ENCODE measurements at places on chromosomes 11 and 22.

GRCh38 chr11:119886667-119887230 lies 157.7 kb upstream of the NECTIN1 start:
- DNase-seq = no peak

DNA sequence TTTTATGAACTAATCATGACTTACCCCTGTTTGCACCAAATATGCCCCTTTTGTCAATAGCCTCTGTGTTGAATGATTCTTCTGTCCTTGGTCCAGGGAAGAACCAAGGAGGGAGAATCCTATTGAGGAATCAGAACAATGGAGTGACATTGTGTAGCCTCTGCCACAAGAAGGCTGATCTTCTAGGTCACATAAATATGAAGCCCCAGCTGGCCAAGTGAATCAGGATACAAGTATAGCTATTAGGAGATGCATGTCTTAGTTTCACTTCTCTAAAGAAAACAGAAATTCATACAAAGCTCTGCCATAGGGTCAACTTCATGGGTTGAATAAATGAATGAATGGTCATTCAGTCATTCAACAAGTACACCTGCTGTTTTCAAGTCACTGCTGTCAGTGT lies 118.2 kb upstream of the BLID start:
- DNase-seq = no peak

- DNase-seq = no peak
Observed at GRCh38 chr11:1470681-1471611, 15.6 kb downstream of the MOB2 start.

- DNase-seq = no peak
Observed at GRCh38 chr22:46357711-46358520, 22.4 kb downstream of the TRMU start.

- DNase-seq = no peak
Observed at GRCh38 chr22:19957445-19957844, 15.8 kb upstream of the TXNRD2 start.

DNA sequence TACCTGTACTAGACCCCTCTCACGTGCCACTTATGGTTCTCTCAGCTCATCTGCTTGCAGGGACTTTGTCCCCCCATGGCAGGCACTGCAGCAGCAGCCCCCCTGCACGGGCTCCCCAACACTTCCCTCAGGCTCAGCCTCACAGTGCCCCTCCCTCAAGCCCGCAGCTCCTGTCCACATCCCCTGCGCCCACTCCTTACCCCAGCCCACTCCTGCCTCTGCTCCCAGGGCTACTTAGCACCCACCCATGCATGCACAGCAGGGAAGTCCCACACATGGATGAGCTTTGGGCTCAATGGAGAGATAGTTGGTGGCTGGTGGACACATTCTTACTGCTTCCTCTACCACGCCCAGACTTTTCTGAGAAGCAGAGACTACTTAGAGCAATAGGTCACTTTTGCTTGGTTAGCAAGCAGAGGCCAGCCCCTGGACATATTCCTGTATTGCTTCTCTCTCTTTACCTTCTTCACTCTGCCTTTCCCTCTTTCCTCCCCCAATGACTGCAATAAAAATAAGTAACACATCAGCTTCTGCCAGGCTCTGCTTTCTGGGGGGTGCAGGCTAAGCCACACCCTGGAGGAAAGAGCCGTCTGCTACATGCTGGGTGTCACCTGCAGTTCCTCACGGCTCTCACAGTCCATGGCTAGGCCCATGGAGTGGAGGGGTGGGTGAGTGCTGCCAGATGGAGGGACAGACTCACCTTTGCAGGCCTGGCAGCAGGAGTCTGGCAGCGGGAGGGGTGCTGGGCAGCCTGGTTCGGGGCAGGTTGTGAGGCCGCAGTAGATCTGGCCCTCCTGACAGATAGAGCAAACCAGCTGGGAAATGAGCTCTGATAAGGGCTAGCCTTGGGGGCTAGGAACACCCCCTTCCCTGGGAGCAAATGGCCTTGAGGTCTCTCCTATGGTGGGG lies 23.4 kb downstream of the CHRDL2 start:
- DNase-seq = no peak

DNA sequence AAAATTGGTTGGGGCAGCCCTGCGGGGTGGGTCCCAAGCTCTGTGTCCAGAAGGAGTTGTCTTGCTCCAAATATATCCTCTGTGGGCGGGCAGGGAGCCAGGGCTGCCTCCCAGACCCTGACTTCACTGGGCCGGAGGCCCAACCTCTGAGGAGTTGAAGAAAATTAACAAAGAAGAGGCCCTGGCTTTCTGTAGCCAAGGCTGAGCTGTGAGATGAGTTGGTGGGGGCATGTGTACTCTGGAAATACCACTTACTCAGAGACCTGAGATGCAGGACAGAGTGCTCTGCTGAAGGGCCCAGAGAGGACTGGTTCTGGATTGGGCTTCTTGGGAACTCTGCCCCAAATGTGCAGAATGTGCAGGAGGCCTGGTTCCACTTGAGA lies 96.3 kb downstream of the SWAP70 start:
- no peak for DNase-seq

DNA sequence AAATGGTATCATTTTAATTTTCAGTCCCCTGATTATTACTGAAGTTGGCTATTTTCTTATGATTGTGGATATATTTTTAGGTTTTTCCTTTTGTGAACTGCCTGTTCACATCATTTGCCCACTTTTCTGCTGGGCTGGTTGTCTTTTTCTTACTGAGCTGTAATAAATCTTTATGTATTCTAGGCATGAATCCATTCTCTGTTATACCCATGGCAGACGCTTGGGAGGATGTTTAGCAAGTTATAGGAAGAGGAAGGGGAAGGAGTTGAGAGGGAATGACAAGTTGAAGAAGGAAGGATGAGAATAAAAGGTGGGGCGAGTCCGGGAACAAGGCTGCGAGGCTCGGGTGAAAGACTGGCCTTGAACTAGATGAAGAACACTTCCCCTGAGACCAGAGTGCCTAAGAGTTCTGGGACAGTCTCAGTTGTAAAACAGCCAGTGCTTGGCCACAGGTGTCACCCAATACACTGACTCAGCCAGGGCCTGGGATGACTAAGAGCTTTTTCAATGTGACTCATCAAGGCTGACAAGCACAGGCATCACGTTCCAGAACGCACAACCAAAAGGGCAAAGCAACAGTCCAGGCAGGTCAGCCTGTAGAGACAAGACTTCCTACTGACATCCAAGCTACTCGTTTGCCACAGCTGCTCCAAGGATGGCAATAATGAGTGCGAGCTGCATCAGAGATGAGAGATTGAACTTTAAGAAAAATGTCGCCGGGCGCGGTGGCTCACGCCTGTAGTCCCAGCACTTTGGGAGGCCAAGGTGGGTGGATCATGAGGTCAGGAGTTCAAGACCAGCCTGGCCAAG lies 35.2 kb downstream of the LRFN4 start:
- DNase-seq = no peak

- no peak for DNase-seq
Observed at GRCh38 chr11:116207019-116207418, 565.8 kb downstream of the BUD13 start.

GRCh38 chr11:113634940-113635575 lies 71.0 kb downstream of the TMPRSS5 start:
- DNase-seq = no peak

DNA sequence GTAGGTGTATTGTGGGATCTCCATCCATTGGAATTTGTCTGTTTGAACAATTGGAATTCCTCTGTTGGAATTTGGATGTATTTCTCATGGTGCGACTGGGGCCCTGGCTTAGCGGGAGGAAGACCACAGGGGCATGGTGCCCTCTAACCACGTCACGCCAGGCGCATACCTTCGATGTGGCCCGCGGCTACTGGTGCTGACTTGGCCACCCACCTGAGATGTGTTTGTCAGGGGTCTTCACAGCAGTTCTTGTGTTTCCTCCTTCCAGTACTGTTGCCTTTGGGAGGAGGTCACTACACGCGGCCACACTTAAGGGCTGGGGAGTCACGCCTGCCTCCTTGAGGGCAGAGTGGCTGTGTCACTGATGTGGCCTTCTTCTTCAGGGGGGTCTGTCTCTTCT lies 36.6 kb upstream of the GRAMD4 start:
- DNase-seq = no peak

- DNase-seq = no peak
Observed at GRCh38 chr11:90723475-90723874, 500.6 kb upstream of the CHORDC1 start.

DNA sequence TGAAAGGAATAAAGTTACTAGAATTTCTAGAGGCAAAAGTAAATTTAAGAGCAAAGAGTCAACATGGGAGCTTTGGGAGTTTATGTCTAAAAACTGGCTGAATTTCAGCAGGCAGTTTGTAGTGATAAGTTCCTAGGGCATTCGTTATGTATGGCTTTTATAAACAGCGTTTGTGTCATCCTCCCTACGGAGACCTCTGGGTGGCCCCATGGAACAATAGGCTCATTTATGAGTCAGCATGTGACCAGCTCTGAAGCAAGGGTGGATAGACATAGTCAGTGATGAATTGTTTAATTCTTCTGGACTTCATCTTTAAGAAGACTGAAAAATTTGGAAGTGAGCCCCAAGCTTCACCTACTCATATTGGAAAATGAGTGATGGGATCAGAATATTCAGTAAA lies 37.1 kb downstream of the SVIP start:
- DNase-seq = no peak

DNA sequence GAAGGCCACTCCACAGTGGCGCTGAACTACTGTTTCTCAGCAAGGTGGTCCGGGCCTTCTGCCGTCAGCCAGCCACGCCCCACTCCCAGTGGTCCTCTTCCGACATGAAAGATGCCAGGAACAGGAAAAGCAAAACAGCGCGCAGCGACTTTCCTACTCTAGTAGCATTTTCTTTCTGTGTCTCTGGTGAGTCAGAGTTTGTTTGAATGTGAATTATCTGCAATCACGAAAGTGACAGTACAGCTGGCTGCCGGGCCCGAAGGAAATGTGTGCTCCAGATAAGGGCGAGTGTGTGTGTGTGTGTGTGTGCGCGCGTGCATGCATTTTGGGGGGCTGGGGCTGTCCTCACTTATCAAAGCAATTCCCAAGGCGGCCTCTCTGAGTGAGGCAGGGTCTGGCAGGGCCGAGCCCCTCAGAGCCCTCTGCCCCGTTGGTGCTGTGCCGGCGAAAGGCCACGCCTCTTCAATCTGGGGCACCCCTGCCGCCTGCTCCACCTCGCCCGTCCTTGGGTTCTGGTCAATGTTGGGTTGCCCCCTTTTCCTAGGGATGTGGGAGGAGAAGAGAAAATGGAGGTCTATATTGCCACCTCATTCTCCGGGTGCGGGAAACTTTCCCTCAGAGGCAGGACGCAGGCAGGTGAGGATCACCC lies 288.5 kb downstream of the KIRREL3 start:
- DNase-seq = no peak

DNA sequence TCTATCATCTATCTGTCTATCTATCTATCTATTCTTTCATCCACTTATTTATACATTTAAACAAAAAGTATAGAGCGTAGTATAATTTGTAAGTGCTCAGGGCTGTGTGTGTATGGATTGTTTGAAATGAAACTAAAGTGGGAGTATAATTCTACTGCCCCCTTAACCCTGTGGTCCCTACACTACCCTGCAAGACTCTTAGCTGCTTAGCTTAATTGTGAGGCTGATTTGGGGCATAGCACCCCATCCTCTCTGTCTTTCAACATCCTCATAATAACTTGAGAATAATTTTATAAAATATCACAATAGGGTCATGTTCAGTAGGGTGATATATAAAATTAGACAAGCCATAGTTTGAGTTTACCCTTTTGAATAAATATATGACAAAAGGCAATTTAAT lies 11.6 kb downstream of the OR51B4 start:
- DNase-seq = no peak

- DNase-seq = no peak
Observed at GRCh38 chr11:105226091-105226490, 86.5 kb upstream of the CARD18 start.

DNA sequence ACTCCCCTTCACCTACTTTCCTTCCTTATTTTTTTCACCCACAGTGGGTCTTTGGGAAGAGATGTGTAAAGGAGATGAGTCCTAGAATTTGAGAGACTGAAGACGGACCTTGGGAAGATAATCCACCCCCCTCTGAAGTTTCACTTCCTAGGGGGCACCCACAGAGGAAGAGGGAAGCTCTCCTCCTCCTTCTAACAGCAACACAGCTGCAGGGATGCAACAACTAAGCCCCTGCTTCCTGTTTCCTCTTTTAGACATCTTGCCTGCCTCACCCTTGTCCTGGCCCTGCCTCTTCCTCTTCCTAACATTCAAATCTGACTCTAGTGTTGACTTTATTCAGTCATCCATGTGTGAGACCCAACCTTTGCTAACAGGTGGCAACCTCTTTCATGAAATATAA lies 424.6 kb downstream of the BUD13 start:
- no peak for DNase-seq

GRCh38 chr11:129866311-129866710 lies 29.1 kb downstream of the NFRKB start:
- DNase-seq = no peak

DNA sequence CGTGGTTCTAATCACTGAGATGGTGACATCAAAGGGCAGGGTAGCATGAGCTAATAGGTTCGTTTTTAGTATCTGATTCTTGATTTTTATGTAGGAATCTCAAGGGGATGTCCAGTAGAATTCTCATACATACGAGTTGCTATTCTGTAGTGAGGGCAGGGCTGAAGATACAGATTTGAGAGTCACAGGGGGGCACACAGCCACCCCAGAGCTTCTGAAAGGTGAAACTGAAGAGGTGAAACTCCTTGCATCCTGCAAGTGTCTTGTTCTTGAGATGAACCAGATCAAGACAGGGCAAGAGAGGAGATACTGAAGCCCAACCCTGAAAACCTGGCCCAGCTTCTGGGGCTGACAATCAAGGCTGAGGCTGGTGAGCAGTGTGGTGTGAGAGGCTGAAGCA lies 35.6 kb upstream of the TMEM123 start:
- no peak for DNase-seq

- DNase-seq = no peak
Observed at GRCh38 chr11:102447193-102447592, 5.4 kb downstream of the TMEM123 start.

DNA sequence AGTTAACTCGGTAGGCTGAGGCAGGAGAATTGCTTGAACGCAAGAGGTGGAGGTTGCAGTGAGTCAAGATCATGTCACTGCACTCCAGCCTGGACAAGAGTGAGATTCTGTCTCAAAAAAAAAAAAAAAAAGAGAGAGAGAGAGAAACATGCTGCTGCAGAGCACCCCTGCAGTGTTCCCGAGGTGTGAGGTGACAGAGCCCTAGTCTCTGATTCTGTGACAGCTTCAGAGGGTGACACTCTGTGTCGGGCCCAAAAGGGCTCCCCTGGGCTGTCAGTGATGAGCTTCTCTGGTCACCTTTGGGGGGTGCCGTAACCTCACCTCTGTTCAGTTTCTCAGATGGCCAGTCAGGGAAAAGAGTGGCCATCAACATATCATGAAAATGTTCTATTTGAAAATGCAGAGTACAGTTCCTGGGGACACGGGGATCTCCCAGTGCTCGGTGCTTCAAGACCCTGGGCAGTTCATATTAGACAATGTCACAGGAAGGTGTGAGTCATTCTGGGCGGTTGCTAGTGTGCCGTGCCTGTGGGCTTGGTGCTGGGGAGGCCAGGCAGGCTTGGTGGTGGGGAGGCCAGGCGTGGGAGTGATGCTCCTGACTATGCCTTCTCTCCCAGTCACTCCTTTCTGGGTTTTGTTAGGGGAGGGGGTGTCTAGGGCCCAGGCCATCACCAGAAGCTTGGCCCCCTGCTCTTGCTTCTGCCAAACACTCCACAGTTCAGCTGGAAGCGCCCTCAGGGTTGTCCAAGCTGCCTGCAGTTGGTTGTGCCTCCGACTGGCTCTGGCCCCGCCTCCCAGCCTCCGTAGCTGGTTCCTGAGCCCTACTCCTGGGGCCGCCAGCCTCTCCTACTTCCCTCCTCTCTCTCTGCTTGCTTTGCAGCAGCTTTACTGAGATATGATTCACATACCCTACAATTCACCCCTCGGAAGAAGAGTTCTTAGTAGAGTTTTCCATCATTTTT lies 52.5 kb upstream of the CLDN5 start:
- DNase-seq = no peak

All from activated naive CD4-positive, alpha-beta T cell (primary cell).